CD8-positive, alpha-beta memory T cell (primary cell): ENCODE measurements at places on chromosomes 12 and 14.

DNA sequence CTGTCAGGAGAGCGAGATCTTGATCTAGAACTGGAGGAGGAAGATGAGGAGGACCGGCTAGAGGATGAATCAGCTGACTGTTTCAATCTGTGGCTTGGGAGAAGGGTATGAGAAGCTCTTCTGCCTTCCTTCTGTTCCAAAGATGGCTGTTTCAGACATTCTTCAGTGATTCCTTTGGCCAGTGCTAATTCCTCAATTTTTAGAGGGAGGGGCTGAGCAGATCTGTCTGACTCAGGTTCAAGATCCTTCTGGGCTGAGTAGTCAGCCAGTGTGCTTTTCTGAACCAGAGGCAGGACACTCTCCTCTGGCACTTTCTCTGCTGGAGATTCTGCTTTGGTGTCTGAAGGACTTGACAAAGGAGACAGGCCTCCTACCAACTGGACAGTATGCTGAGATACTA, 15.2 kb downstream of the ACIN1 start:
- DNase-seq = no peak

GRCh38 chr12:70854138-70854537, 66.4 kb downstream of the PTPRR start:
- no peak for DNase-seq

DNA sequence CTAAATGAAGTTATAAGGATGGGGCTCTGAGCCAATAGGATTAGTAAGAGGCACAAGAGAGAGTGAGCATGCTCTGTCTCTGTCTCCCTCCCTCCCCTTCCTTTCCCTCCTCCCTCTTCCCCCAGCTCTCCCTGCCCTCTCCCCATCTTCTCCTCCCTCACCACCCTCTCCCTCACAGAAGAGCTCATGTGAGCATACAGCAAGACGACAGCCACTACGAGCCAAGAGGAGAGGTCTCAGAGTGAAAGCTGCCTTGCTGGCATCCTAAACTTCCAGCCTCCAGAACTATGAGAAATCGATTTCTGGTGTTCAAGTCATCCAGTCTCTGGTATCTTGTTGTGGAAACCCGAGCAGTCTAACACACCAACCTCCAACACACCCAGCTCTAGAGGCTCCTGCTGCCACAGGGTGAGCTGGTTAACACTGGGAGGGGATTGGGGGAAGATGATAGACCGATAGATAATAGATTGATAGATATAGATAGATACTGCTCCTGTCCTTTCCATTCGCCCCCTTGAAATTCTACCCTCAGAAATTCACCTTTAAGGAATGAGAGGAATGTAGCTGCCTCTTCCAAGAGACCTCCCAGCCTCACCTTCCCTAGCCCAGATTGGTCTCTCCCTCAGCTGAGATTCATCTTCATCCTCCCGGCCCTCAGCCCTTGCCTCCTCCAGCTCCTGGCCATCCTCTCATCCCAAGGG, 25.8 kb upstream of the ACTN1 start:
- no peak for DNase-seq

- no peak for DNase-seq
Observed at GRCh38 chr14:67952786-67953185, 133.2 kb downstream of the RAD51B start.
